Esophagus muscularis mucosa (tissue), 4 donors: ENCODE measurements at places on chromosomes 7 and 10. TPM values are rescaled to one million over a fixed set of nuclear protein-coding genes. Genes with fewer than 3 reads are reported as not detected.

GRCh38 chr10:37476285-37476684 lies 350.9 kb downstream of the ANKRD30A start:
- no peak overlapping the region for H3K4me3 ChIP-seq
- no peaks in the 10 kb centered on the region for H3K4me1 ChIP-seq
- no peaks in the 10 kb centered on the region for H3K27me3 ChIP-seq
- H3K36me3 ChIP-seq: no peaks in the 10 kb centered on the region

DNA sequence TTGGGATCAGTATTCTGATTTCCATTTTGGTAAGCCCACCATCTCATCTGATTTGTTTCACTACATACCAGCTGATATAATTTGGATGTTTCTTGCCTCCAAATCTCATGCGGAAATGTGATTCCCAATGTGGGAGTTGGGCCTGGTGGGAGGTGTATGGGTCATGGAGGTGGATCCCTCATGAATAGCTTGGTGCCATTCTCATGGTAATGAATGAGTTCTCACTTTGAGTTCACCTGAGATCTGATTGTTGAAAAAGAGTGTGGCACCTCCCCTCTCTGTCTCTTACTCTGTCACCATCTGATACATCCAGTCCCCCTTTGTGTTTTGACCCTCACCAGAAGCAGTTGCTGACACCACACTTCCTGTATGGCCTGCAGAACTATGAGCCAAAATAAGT lies 347.3 kb downstream of the ARL4A start:
- no peak overlapping the region for H3K4me3 ChIP-seq
- H3K4me1 ChIP-seq: peaks cover 7% of the 10 kb centered on the region
- H3K27me3 ChIP-seq: no peaks in the 10 kb centered on the region
- no peak for DNase-seq

DNA sequence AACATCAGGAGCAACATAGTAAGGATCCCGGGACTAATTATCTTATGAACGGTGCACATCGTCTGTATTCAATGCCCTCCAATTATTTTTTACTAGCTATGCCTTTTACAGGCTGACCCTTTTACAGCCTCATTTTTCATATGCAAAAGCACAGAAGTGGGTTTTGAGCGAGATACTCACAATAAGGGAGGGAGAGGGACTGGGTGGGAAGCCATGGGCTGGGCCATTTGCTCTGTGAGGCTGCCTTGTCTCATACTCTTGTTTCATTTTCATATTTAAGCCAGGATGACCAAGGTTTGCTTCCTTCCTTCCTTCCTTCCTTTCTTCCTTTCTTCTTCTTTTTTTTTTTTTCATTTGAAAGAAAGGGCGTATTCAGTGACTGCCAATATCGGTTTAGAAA lies 259.3 kb downstream of the TRIL start:
- DNase-seq: no peak
- no peaks in the 10 kb centered on the region for H3K36me3 ChIP-seq
- peaks cover 54% of the 10 kb centered on the region for H3K4me1 ChIP-seq
- no peaks in the 10 kb centered on the region for H3K27me3 ChIP-seq

DNA sequence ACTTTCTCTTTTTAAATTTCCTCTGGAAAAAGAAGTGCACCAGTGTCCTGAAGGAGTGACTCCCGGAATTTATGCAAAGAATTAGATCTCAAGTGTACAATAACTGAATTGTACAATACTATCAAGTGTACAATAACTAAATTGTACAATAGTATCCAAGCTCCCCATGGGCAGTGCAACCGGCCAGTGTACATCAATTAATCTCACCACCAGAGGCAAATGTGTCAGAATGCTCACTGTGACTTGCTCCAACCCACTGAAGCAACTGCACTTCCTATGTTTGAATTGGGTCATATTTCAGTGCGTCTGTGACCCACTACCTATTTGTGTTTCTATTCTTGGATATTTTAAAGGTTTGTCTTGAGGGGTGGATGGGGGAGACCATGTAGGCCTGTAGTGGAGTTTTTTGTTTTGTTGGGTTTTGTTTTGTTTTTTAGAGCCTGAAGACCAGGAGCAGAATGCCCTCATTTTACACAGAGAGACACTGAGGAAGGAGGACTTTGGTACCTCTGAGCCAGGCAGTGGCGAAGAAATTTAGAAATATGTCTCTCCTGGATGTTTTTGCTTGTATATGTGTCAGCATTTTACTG lies 78.5 kb upstream of the CTTNBP2 start:
- H3K27me3 ChIP-seq: no peaks in the 10 kb centered on the region
- H3K4me3 ChIP-seq: no peak overlapping the region
- H3K36me3 ChIP-seq: no peaks in the 10 kb centered on the region
- no peaks in the 10 kb centered on the region for H3K4me1 ChIP-seq
- DNase-seq: no peak
- no peak overlapping the region for H3K27ac ChIP-seq

- no peaks in the 10 kb centered on the region for H3K36me3 ChIP-seq
- DNase-seq: no peak
- no peaks in the 10 kb centered on the region for H3K27me3 ChIP-seq
- H3K4me3 ChIP-seq: no peak overlapping the region
These were observed 47.6 kb upstream of the PDCD4 start for GRCh38 chr10:110824152-110824441.

DNA sequence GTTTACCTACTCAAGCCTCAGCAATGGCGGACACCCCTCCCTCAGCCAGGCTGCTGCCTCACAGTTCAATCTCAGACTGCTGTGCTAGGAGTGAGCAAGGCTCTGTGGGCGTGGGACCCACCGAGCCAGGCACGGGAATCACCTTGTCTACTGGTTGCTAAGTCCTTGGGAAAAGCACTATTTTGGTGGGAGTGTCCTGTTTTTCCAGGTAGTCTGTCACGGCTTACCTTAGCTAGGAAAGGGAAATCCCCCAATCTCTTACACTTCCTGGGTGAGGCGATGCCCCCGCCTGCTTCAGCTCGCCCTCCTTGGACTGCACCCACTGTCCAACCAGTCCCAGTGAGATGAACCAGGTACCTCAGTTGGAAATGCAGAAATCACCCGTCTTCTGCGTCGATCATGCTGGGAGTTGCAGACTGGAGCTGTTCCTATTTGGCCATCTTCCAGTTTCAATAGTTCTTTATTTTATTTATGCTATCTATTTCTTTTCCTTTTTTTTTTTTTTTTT lies at the start of gene HYAL4:
Gene HYAL4, plus strand, starts transcription at position 458 of the 508 bp plus-strand sequence. CDS start 23,105 bp downstream, outside the sequence.
- H3K4me3 ChIP-seq: no peak within 1 kb of the TSS
- no peak for DNase-seq
- H3K27me3 ChIP-seq: no peaks in the 10 kb centered on the region

GRCh38 chr7:47268851-47269836 lies 312.8 kb downstream of the TNS3 start:
- no peak for DNase-seq
- H3K4me3 ChIP-seq: no peak overlapping the region
- H3K27ac ChIP-seq: no peak overlapping the region
- peaks cover 3% of the 10 kb centered on the region for H3K4me1 ChIP-seq
- no peaks in the 10 kb centered on the region for H3K36me3 ChIP-seq
- H3K27me3 ChIP-seq: no peaks in the 10 kb centered on the region

- no peak overlapping the region for H3K4me3 ChIP-seq
- H3K36me3 ChIP-seq: no peaks in the 10 kb centered on the region
- no peaks in the 10 kb centered on the region for H3K27me3 ChIP-seq
- no peaks in the 10 kb centered on the region for H3K4me1 ChIP-seq
- no peak overlapping the region for H3K27ac ChIP-seq
These were observed 130.0 kb upstream of the TMEM72 start for GRCh38 chr10:44781131-44781530.

The GBX1 gene
- total RNA-seq: not detected

The NPC1L1 gene
- 0.17 TPM for total RNA-seq

The RSPH10B2 gene
- total RNA-seq: 0.26 TPM
